ENCODE measurements at places on chromosomes 11 and 22. TPM values are rescaled to one million over a fixed set of nuclear protein-coding genes. Genes with fewer than 3 reads are reported as not detected.

Gene VPS37C
- 5.4 TPM for total RNA-seq

Gene BET1L
- 7.6 TPM for total RNA-seq

Gene MEI1
- total RNA-seq = 1.0 TPM

Gene SPI1
- total RNA-seq = 14.2 TPM

DNA sequence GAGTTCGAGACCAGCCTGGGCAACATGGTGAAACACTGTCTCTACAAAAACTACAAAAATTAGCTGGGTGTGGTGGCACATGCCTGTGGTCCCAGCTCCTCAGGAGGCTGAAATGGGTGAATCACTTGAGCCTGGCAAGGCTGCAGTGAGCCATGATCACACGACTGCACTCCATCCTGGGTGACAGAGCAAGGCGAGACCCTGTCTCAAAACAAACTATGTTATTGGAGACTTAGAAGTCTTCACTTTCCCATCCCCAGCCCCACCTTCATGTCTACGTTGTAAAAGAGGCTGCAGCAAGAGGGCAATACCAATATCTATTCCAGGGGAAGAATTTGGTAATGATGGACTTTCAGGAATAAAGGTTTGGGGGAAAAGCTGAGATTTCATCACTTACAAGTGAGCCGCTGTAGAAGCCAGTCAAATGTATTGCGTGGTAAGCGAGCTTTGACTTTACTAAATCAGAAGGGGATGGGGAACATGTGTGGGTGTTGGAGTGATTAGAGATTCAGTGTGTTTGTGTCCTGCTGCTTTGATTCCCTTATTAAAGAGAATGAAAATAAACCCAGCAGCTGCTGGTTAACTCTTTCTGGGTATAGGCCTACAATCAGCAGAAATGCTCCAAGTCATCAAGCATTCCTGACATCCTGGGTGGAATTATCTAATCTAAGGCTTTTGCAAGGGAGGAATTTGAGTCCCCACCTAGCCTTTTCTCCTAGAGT, 53.7 kb downstream of the UBASH3B start:
- H3K36me3 ChIP-seq = no peaks in the 10 kb centered on the region
- no peak overlapping the region for H3K27ac ChIP-seq
- DNase-seq = no peak
- no peak overlapping the region for H3K4me3 ChIP-seq
- H3K27me3 ChIP-seq = no peaks in the 10 kb centered on the region

- H3K4me3 ChIP-seq = no peak overlapping the region
- no peaks in the 10 kb centered on the region for H3K27me3 ChIP-seq
- DNase-seq = no peak
- no peaks in the 10 kb centered on the region for H3K4me1 ChIP-seq
Observed at GRCh38 chr11:89355646-89356045, 135.5 kb downstream of the NOX4 start.

- no peaks in the 10 kb centered on the region for H3K4me1 ChIP-seq
- no peaks in the 10 kb centered on the region for H3K36me3 ChIP-seq
- H3K27me3 ChIP-seq = no peaks in the 10 kb centered on the region
Observed at GRCh38 chr22:27839057-27839660, 37.6 kb upstream of the MN1 start.

Gene GPHA2
- total RNA-seq = not detected

DNA sequence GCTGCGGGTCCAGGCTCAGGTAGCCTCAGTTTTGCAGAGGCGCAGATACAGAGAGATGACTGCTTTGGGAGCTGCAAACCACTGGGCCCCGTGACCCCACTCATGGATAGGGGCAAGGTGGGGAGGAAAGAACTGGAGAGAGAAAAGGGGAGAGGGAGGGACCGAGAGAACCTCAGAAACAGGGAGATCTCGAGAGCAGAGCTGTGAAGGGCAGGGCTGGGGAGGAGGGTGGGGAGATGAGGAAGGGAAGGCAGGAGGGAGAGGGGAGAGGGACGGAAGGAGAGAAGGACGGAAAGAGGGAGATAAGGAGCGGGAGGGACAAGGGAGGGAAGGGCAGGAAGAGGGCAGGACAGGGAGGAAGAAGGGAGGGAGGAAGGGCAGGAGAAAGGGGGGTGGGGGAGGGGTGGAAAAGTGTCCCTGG, 46.3 kb downstream of the IGLL1 start:
- no peak for DNase-seq
- no peaks in the 10 kb centered on the region for H3K27me3 ChIP-seq
- H3K4me1 ChIP-seq = no peaks in the 10 kb centered on the region
- no peak overlapping the region for H3K27ac ChIP-seq

DNA sequence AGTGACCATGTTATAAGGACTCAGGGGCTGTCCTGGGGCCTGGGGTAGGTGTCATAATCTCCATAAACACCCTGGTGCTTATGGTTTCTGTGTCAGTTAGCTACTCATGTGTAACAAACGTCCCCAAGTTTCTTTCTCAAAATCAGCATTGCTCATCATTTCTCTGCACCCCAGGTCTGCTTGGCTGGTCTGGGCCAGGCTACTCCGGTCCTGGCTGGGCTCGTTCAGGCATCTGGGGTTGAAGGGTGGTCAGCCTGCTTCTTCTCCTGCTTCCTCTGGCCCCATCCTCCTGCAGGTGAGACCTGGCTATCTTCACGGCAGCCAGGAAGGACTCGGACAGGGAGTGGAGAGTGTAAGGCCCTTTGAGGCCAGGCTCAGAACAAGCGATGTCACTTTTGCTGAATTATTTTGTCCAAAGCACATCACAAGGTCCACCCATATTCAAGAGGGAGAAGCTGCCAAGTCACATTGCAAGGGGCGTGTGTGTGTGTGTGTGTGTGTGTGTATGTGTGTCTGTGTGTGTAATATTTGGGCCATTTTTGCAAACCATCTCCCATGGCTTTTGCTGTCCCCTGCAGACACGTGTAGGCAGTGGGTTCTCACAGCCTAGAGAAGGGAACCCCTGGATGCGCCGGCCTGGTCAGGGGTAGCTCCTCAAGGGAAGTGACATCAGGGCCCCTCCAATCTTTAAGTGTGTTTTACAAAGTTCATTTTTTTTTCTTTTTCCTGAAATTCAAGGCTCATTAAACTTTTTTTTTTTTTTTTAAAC, 535.8 kb downstream of the TBC1D22A start:
- no peaks in the 10 kb centered on the region for H3K36me3 ChIP-seq
- H3K27ac ChIP-seq = no peak overlapping the region
- H3K4me3 ChIP-seq = no peak overlapping the region
- no peaks in the 10 kb centered on the region for H3K4me1 ChIP-seq
- H3K27me3 ChIP-seq = no peaks in the 10 kb centered on the region
- peak; percentile 9 for DNase-seq

GRCh38 chr11:99268886-99269285, 248.1 kb downstream of the CNTN5 start:
- H3K27me3 ChIP-seq = no peaks in the 10 kb centered on the region
- H3K27ac ChIP-seq = no peak overlapping the region
- H3K4me3 ChIP-seq = no peak overlapping the region
- H3K4me1 ChIP-seq = no peaks in the 10 kb centered on the region

- H3K4me1 ChIP-seq = no peaks in the 10 kb centered on the region
- no peak for DNase-seq
- H3K36me3 ChIP-seq = peaks cover 5% of the 10 kb centered on the region
- H3K4me3 ChIP-seq = no peak overlapping the region
- H3K27ac ChIP-seq = no peak overlapping the region
Observed at GRCh38 chr22:24119476-24119875, 61.8 kb upstream of the SUSD2 start.

GRCh38 chr11:77031599-77031998, 2.6 kb upstream of the B3GNT6 start:
- H3K4me1 ChIP-seq = no peaks in the 10 kb centered on the region
- no peak overlapping the region for H3K27ac ChIP-seq
- peak; percentile 8 for DNase-seq
- H3K27me3 ChIP-seq = no peaks in the 10 kb centered on the region
- H3K4me3 ChIP-seq = no peak overlapping the region
- no peaks in the 10 kb centered on the region for H3K36me3 ChIP-seq

DNA sequence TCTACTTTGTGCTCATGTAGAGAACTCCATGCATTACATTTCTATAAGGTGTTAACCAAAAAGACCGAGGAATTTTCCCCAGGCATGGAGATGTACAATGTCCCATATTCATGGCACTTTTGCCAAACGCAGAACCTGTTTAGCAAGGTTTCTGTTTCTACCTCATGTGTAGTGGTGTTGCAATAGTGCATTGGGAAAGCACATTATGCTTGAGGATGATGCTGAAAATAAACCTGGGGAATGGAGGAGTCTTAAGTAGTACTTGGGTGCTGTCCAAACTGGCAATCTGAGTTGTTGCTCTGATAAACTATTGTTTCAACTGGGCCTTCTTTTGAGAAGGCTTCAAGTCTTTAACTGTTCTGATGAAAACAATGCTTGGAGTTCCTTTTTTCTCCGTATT, 11.5 kb upstream of the MUC15 start:
- no peaks in the 10 kb centered on the region for H3K36me3 ChIP-seq
- H3K27ac ChIP-seq = no peak overlapping the region
- no peak for DNase-seq
- H3K4me1 ChIP-seq = no peaks in the 10 kb centered on the region
- no peak overlapping the region for H3K4me3 ChIP-seq

Gene CNTF
- 1.1 TPM for total RNA-seq

- DNase-seq = no peak
- H3K36me3 ChIP-seq = no peaks in the 10 kb centered on the region
- no peak overlapping the region for H3K4me3 ChIP-seq
- no peak overlapping the region for H3K27ac ChIP-seq
Observed at GRCh38 chr22:39646398-39647063, 76.0 kb downstream of the CACNA1I start.

Gene JHY
- 0.14 TPM for total RNA-seq

All from liver (tissue), 10 donors.